ENCODE measurements at places on chromosomes 4 and X. TPM values are rescaled to one million over a fixed set of nuclear protein-coding genes. Genes with fewer than 3 reads are reported as not detected.

CPE gene
- total RNA-seq, result 43.6 TPM

NSUN7 gene
- total RNA-seq, result 37.4 TPM

TNIP3 gene
- not detected for total RNA-seq

PAGE1 gene
- not detected for total RNA-seq

CXorf49 gene
- not detected for total RNA-seq

AKAP4 gene
- total RNA-seq, result not detected

TMPRSS11F gene
- not detected for total RNA-seq

PLXNB3 gene
- 0.25 TPM for total RNA-seq

NWD2 gene
- not detected for total RNA-seq

PDZD4 gene
- 5.2 TPM for total RNA-seq

AMBN gene
- total RNA-seq, result 0.15 TPM

FABP2 gene
- not detected for total RNA-seq

- no peak for DNase-seq
- H3K27me3 ChIP-seq, result no peaks in the 10 kb centered on the region
These were observed 8.1 kb downstream of the HADH start for GRCh38 chr4:107997794-107998193.

- peak overlapping the region; percentile 33 for H3K4me3 ChIP-seq
- H3K27ac ChIP-seq, result peak overlapping the region; percentile 92
- no peaks in the 10 kb centered on the region for H3K36me3 ChIP-seq
These were observed 84.5 kb upstream of the MAML3 start for GRCh38 chr4:140238351-140239056.

DNA sequence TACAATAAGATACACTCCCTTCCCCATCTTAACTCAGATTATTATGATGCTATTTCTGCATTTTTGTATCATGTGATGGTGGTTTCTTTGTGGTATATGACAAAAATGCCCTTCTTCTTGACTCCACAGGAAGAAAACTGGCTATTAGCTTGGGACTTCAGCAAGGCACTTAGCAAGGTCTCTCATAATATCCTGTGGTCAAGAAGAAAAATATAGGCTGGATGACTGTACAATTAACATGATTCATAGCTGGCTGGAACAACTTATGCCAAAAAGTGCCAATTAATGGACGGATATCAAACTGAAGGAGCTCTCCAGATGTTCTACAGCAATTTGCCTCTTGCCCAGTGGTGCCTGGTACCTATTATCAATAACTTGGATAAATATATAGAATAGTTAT lies 2.3 kb upstream of the MID1IP1 start:
- H3K4me1 ChIP-seq, result peaks cover 3% of the 10 kb centered on the region
- H3K4me3 ChIP-seq, result no peak overlapping the region
- DNase-seq, result no peak
- H3K27me3 ChIP-seq, result no peaks in the 10 kb centered on the region

- DNase-seq, result no peak
- no peak overlapping the region for H3K4me3 ChIP-seq
- H3K4me1 ChIP-seq, result no peaks in the 10 kb centered on the region
- no peaks in the 10 kb centered on the region for H3K36me3 ChIP-seq
- H3K27ac ChIP-seq, result no peak overlapping the region
These were observed 37.9 kb downstream of the WDR1 start for GRCh38 chr4:10078481-10079233.

GRCh38 chr4:61996943-61997342 lies 796.8 kb downstream of the ADGRL3 start:
- peaks cover 9% of the 10 kb centered on the region for H3K4me1 ChIP-seq
- H3K27me3 ChIP-seq, result no peaks in the 10 kb centered on the region
- no peak overlapping the region for H3K4me3 ChIP-seq
- DNase-seq, result no peak

GRCh38 chr4:98642991-98643426 lies 15.4 kb downstream of the TSPAN5 start:
- no peaks in the 10 kb centered on the region for H3K27me3 ChIP-seq
- no peak for DNase-seq
- H3K4me1 ChIP-seq, result peaks cover 20% of the 10 kb centered on the region

DNA sequence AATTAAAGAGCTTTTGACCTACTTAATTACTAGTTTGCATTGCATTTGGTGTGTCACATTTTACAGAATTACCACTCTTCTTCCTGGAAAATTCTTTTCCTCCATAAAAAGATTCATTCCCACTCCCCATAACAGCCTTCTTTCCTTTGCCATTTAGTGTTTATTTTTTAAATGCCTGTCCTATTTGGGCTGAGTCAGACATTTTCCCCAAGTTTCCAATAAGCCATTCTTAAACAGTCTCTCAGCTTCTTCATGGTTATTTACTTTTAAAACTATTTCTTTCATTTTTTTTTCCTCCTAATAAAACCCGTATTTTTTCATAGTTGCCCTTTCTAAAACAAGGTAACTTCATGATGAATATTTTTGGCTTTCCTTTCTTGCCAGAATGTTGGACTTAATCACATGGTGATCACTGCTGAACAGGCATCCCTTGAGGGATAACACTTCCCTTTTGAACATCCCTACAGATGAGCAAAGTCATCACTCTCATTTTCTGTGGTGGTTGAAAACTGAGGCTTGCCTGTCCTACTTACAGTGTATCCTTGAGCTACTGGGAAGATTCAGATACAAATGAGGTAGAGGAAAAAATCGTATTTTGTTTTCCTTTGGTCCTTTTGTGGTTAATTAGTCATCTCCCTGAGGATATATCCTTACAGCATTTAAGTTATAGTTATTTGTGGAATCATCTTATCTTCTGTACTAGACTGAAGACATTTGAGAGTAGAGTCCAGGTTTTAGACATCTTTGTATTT lies 520.5 kb upstream of the NR3C2 start:
- H3K4me1 ChIP-seq, result no peaks in the 10 kb centered on the region
- H3K27me3 ChIP-seq, result no peaks in the 10 kb centered on the region
- no peak overlapping the region for H3K27ac ChIP-seq
- H3K36me3 ChIP-seq, result no peaks in the 10 kb centered on the region
- H3K4me3 ChIP-seq, result no peak overlapping the region

GRCh38 chr4:56326363-56326762 lies 60.9 kb downstream of the AASDH start:
- H3K4me1 ChIP-seq, result peaks cover 9% of the 10 kb centered on the region
- no peak overlapping the region for H3K27ac ChIP-seq
- no peak for DNase-seq

Data from neural progenitor cell (in vitro differentiated cells).